ENCODE measurements at places on chromosomes 1 and 21.

GRCh38 chr1:21956720-21957552 is 19.8 kb upstream of the HSPG2 start:
- DNase-seq: no peak

DNA sequence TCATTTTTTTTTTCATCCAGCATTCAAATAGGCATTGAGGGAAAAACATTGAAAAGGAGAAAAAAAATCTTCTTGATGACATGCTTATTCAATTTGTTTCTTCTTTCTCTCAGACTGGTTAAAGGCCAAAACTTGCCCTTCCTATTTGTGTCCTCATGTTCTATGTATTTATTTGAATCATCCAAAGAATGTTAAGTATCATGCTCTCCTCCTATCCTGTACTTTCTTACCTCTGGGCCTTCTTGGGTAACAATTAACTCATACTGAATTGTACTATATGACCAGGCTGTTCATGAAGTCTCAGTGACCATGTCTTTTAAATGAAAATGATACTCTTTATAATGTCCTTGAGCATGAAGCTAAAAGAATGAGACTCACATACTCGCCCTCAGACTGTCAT is 36.5 kb upstream of the DENND1B start:
- no peak for DNase-seq

DNA sequence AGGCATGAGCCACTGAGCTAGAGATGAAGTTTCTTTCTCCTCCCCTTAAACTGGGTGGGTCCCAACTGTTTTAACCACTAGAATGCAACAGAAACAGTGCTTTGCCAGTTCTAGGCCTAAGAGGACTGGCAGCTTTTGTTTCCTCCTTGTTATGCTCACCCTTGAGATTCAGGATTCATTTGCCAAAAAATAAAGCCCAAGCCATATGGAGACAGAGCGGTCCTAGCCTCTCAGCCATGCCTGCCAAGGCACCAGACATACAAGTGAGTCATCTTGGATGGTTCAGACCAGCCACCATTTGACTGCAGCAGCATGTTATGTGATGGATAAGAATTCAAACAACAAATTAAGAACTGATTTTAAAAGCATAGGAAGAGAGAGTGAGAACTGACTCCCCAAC is 38.1 kb upstream of the STUM start:
- no peak for DNase-seq

DNA sequence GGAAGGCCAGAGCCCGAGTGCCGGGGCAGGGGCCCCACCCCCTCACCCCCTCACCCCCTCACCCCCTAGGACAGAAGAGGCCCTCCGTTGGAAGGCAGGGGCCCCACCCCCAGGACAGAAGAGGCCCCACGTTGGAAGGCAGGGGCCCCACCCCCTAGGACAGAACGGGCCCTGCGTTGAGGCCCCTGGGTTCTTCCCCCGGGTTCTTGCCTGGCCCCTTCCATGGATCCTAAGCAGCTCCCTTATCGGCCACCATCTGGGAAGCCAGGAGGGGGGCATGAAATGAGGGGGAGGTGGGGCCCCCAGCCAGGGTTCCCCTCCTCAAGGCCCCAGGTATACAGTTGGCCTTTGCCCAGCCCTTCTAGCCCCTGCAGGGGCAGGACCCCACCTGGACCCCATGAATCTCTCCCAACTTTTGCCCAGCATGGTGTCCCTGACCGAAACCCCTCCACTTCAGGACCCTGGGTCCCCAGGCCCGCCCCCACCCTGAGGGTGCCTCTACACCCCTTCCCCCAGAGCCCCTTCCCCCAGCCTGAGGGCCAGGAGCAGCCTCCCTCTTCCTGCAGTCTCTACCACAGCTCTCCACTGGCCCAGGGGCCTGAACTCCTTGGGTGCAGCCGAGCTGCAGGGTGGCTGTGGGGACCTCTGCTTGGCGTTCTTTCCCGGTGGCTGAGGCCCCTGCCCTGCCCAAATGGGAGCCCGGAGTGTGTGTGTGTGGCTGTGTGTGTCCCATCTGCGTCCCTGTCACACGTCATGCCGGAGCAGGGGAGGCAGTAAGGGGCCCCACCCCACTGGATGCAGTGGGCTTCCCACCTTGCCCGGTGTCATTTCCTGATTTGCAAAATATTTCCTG is 4.3 kb upstream of the VWA1 start:
- no peak for DNase-seq

DNA sequence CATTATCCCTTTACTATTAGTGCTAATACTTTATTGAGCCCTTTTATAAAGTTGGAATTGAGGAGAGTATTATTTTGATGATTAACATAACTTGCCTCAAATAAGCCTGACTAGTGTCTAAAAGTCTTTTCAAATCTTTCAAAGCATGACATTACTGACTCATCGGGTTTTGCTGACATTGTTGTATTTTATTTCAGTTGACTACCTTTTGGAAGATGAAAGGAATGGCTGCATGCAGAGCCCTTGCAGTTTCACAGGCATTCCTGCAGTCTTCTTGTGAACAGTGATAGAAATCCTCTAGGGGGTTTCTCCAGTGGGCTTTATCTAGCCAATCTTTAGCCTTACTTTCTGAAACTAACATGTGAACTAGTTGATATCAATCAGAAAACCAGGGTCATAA is 43.0 kb upstream of the TMEM61 start:
- DNase-seq: no peak

DNA sequence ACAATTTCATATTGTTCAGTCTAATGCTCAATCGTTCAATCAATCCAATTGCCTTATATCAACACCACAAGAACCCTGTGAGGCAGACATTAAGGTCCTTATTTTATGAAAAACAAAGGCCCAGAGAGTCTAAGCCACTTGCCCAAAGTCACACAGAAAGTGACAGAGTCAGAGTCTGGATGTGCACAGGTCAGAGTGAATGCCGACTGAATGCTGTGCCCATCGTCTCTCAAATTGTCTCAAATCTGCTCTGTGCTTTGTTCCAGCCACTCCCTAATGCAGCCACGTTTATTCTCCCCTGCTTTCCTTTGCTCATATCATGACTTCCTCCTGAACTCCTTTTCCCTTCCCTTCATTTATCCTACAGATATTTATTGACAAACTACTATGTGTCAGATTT is 558.3 kb downstream of the MATN1 start:
- no peak for DNase-seq

- no peak for DNase-seq
Observed at GRCh38 chr1:43621861-43622260, 28.1 kb upstream of the KDM4A start.

GRCh38 chr21:44444286-44444931 is 10.9 kb upstream of the LRRC3 start:
- DNase-seq: no peak

- DNase-seq: no peak
Observed at GRCh38 chr1:39574646-39575045, 1.9 kb downstream of the PABPC4 start.

DNA sequence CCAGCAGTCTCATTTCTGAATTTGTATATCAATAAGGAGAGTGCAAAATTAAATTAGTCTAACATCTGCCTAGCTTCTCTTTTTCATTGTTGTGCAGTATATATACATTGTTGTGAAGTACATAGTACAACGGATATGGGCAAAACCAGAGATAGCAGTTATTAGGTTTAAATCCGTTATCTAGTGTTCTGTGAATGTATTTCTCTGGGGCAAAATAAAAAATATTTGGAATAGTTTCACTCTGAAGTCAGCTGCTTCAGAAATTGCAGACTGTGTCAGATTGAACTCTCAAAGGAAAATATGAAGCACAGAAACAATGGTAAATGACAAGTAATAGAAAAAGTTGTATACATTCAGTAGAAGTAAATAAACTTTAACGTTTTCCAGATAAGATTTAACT is 836.5 kb upstream of the CXADR start:
- DNase-seq: no peak

DNA sequence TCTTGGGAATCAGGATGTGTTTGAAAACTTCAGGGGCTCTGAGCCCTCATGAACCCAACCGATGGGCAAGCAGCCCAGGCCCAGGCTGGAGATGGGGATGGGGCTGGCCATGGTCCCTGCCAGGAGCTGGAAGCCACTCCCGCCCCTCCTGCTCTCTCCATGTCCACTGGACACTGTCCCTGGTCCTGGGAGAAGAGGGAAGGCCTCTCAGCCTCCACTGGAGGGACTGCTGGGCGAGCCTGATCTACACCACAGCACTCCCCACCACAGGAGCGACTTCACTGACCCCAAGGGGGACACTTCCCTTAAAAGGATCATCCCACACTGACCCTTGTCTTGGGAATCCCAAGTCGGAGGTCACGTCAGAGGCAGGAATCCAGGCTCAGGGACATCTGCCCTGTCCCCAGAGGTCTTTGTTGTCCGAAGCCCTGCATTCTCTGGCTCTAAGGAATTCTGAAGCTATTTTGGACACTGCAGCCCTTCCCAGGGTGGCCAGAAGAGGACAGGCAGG is 16.9 kb upstream of the COL18A1 start:
- no peak for DNase-seq

- no peak for DNase-seq
Observed at GRCh38 chr1:84366786-84367185, 31.5 kb upstream of the DNASE2B start.
